ENCODE measurements at places on chromosomes 2 and 18.

GRCh38 chr2:31329081-31329625, 85.4 kb downstream of the XDH start:
- no peak for DNase-seq

GRCh38 chr2:219508971-219509779, 5.1 kb upstream of the ASIC4 start:
- no peak for DNase-seq

DNA sequence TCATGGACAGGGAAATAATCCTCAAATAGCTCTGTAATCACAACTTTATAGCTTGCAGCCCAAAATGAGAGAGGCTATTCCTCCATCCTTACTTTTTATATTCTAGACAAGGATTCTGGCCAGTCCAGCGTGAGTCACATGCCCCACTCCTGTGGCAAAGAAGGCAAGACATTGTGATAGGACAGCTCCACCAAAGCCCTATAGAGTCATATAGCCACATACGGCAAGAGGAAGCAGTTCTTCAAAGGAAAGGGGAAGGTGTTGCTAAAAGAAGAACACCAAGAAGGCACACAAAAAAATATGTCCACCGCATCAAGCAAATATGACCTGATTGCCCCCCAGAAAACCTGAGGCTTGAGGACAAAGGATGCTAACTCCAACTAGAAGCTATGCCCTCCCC, 3.4 kb upstream of the GFPT1 start:
- DNase-seq: no peak

GRCh38 chr2:2655453-2656114, 324.5 kb upstream of the MYT1L start:
- DNase-seq: no peak

- no peak for DNase-seq
These were observed 90.6 kb downstream of the TWIST2 start for GRCh38 chr2:238938401-238939055.

DNA sequence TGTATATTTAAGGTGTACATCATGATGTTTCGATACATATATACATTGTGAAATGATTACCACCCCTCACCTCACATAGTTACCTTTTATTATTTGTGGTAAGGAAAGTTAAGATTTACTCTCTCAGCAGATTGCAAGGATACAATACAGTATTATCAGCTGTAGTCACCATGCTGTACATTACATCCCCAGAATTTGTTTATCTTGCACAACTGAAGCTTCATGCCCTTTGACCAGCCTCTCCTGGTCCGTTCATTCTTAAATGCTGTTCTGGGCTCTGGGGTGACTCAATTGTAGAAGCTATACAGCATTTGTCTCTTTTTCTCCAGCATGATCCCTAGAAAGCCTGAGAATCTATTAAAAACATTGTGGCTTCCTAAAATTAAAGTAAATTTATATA, 90.8 kb downstream of the PTPRM start:
- DNase-seq: no peak

- no peak for DNase-seq
These were observed 134.7 kb upstream of the MGAT5 start for GRCh38 chr2:134119117-134119712.

DNA sequence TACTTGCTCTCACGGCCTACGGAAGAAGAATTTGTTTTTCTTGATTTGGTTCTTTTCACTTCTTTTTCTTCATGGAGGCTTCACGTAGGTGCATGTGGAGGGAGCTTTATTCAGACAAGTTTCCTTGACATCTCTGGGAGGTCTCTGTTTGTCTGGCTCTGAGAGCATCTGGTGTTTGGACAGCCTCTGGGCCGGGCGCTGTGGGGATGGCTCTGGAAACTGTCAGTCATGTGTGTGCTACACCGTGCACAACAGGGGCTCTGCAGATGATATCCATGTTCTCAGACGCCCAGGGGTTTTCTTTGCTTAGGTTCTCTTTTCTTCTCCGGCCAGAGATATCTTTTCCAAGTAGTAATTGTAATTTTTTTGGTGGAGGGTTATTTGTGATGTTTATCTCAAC, 130.7 kb downstream of the SH3RF3 start:
- no peak for DNase-seq

DNA sequence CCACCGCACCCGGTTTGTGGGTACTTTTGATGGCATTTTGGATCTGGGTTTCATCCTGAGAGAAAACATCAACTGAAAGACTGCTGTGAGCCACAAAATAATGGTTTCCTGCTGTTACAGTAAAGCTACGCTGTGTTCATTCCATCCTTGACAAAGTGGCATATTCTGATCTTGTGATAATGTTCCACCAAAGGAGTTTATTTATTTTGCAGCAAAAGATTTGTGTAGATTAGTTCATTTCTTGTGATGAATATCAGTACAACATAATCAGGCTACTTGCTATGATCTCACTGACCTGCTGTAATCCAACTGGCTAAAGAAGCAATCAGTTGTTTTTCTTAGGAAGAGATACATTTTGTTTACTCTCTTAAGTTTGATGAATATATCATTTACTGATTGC, 45.0 kb downstream of the EEF1B2 start:
- DNase-seq: no peak

DNA sequence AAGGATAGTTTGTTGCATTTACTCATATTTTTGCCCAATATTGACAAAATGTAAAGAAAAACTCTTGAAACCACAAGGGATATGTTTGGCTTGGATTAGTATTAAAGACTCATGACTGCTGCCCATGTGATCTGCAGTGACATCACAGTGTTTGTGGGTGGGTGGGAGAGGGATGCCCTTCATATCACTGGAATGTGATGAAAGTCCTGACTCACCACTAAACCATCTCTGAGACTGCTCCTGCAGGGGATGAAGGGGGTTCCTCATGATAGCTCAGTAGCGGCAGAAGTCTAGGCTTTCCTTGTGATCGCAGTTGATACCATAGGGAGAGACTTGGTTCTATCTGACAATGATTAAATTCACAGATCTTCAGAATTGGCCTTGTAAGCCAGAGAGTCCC, 451.2 kb downstream of the CNTNAP5 start:
- DNase-seq: no peak

- DNase-seq: no peak
These were observed 45.1 kb upstream of the SCLY start for GRCh38 chr2:238015705-238016104.

DNA sequence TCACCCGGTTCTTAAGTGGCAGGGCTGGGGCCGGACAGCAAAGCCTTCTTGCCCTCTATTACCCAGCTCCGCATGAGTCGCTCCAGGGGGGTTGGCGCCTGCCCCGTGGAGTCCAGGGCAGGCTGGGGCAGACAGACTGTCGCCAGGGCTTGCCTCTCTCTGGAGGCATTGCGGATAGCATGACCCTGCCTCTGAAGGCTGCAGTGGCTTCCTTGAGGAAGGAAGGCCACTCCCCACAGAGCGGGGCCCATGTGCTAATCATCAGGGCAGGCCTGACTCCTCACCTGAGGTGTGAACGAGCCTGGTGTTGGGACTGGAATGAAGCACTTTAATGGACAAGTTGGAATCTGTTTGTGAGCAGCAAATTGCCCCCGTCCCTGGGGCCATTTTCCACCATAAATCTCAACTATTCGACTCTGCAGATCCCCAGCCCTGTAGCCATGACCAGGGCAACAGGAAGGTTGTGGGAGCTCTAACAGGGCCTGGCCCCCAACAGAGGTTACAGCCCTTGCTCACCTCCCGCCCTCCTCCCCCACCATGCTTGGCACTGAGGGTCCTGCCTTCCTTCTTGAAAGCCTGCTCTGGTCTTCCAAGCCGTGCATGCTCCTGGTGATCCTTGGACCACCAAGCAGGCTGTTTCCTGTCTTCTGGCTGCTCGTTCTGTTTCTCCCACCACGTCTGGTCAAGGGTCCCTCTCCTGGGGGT, 144.9 kb upstream of the HAAO start:
- no peak for DNase-seq

- DNase-seq: no peak
These were observed 7.9 kb downstream of the SERPINB12 start for GRCh38 chr18:63550068-63550467.

- DNase-seq: peak; percentile 53
These were observed 159.1 kb upstream of the ZSWIM2 start for GRCh38 chr2:187008111-187008510.

DNA sequence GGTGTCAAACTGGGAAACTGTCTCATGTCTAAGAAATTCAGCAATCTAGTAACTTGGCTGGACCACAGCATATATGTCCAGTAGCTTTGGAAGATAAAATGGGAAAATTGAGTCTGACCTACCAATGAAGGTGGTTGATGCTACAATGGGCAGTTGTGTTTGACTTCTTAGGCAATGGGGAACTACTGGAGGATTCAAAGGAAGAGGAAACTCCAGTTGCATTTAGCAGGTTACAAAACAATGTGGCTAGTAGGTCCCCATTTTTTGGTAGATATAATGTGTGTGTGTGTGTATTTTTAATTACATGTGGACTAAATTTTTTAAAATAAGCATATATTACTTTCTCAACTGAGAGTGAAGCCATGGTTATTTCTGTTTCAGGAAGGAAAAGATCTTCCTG, 427.7 kb downstream of the NBAS start:
- no peak for DNase-seq

- DNase-seq: no peak
These were observed 254.2 kb downstream of the RIT2 start for GRCh38 chr18:42861271-42861670.

DNA sequence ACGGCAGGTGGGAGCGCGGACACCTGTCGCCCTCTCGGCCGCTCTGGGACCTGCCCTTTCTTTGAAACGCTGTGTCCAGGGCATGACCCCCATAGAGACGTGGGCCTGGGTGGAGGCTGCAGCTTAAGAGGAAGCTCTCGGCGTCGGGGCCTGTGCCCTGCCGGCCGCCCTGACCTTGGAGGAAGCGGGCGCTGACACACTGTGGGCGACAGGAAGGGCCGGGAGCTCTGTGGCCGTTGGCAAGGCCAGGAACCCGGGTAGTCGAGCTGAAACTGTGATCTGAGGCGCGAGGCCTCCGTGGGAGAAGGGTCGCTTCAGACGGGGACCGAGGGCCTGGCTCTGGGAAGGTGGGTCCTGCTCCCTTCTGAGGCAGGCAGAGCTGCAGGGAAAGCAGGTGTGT, 28.2 kb downstream of the KCNG2 start:
- DNase-seq: no peak

GRCh38 chr18:10459587-10459986, 5.2 kb downstream of the APCDD1 start:
- no peak for DNase-seq

- DNase-seq: no peak
These were observed 150.1 kb downstream of the AGAP1 start for GRCh38 chr2:235643680-235644511.

GRCh38 chr2:233202531-233202944, 48.9 kb upstream of the ATG16L1 start:
- DNase-seq: no peak

DNA sequence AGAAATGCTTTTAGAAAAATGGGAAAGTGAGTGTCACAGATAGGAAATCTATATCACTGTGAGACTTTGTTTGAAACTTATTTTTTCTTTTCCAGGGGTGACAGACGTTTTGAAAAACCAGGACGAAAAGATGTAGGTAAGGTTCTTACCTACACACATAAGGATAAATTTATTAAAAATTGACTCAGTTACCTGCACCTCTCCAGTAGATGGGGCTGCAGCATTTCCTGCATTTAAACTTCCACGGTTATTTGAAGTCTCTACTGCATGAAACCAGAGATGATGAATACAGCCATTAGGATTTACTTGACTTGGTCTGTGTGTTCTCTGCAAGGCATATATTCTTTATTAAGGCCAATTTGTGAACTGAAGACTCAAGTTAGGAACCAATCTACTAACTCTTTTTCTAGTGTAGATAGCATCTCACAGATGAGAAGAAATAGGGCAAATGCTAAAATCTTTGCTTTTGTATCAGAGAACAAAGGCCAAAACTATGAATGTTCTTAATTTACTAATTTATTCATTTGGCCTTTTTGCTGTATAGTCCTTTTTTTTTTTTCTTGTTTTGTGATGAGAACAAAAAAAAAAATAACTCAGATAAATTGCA, 15.0 kb downstream of the KCNJ13 start:
- peak; percentile 18 for DNase-seq

- DNase-seq: no peak
These were observed 2.6 kb upstream of the PTPN2 start for GRCh38 chr18:12886498-12887126.

DNA sequence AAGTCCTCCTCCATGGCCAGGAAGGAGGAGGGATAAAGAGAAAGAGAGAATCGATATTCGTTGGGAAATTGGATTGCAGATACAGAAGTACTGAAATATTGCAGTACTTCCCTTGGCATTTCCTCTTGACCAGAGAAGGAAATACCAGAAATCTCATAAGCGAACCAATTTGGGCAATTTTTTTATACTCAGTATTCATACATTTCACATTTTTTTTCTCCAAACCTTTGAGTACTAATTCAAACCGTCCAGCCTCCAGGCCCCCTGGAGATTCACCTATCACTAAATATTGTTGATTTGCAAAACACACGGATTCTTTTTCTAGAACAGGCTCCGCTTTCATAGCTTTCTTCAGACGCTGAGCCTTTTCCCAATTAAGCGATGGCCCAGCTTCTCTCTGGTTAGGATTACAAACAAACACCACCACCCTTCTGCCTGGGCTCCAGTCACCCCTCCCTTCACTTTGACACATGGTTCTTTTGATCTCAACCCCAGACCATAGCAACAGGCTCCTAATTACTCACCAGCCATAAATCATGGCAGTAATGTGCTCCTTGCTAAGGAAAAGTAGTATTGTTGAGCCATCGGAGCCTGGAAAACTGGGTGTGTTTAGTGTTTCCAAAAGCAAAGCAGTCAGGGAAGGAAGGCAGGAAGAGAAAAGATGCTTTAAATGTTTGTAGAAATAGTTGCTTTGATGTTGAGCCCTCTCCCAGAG, 138.4 kb upstream of the CCDC68 start:
- DNase-seq: peak; percentile 80

DNA sequence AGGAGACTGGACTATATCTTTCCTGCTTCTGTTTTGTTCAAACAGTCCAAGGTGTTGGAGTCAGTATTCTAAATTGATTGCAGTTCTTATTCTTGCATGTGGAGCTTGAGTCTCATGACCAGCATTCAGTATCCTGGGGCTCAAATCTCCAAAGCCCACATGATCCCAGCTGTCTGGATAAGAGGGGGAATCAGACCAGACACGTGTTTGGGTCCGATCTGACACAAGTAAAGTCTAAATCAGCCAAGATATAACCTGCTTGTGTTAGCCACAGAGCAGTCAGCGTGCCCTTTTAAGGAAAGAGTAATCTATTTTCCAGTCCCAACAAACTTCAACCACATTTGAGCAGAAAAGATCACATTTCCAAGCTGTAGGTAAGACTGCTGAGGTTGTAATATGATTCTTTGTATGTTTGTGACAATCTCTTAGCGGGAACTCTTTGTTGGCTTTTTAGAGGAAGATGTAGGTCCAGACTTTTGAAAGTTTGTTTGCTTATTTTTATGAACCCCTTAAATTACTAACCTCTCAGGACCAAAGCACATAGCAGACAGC, 334.6 kb downstream of the SLC4A3 start:
- peak; percentile 13 for DNase-seq

All from myocyte (in vitro differentiated cells).